Activated CD8-positive, alpha-beta memory T cell treated with anti-CD3 and anti-CD28 coated beads, Interleukin-2, amount 10 ng/mL, durations not matched to agents 7 days and 5 days (primary cell): ENCODE measurements at places on chromosomes 1 and 21. TPM values are rescaled to one million over a fixed set of nuclear protein-coding genes. Genes with fewer than 3 reads are reported as not detected.

- DNase-seq = no peak
Observed at GRCh38 chr1:6177681-6178380, 2.3 kb downstream of the CHD5 start.

DNA sequence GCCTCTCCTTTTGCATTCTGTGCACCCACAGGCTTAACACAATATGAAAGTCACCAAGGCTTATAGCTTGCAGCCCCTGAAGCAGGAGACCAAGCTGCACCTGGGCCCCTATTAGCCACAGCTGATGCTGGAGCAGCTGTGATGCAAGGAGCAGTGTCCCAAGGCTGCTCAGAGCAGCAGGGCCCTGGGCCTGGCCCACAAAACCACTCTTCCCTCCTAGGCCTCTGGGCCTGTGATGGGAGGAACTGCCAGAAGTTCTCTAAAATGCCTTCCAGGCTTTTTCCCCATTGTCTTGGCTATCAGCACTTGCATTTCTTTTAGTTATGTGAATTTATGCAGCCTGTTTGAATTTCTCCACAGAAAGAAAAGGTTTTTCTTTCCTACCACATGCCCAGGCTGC is 89.5 kb upstream of the KCTD3 start:
- DNase-seq = no peak

- no peak for DNase-seq
Observed at GRCh38 chr1:117579221-117579906, 26.5 kb upstream of the TENT5C start.

DNA sequence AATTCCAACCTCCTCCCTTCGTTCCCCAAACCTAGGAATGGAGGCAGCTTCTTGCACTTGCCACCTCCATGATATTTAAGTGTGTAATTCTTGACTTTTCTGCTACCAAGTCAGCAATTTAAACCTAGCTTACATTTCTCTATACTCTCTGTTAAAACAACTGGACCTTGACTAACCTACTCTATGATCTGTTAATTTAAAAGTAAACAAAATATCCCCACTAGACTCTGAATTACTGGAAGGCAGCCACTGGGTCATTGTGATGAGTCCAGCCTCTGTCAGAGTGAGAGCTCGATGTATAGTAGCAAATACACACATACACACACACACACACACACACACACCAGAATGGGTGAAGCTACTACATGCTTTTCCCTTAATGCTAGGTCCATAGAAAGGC is 40.0 kb upstream of the DHCR24 start:
- no peak for DNase-seq

GRCh38 chr21:46475296-46475695 is 16.6 kb downstream of the DIP2A start:
- no peak for DNase-seq

USP33 gene
- 46.2 TPM for total RNA-seq

CR1L gene
- not detected for total RNA-seq
